ENCODE measurements at places on chromosomes 3 and 15. TPM values are rescaled to one million over a fixed set of nuclear protein-coding genes. Genes with fewer than 3 reads are reported as not detected.

GRCh38 chr15:96264351-96264798 is 66.1 kb upstream of the NR2F2 start:
- H3K27me3 ChIP-seq, result no peaks in the 10 kb centered on the region
- peak overlapping the region; percentile 27 for H3K4me3 ChIP-seq
- peak overlapping the region; percentile 53 for H3K27ac ChIP-seq
- H3K36me3 ChIP-seq, result 0 out of 2 replicates have a peak, but pooled peaks cover 7% of the 10 kb centered on the region
- peak; percentile 65 for DNase-seq

DNA sequence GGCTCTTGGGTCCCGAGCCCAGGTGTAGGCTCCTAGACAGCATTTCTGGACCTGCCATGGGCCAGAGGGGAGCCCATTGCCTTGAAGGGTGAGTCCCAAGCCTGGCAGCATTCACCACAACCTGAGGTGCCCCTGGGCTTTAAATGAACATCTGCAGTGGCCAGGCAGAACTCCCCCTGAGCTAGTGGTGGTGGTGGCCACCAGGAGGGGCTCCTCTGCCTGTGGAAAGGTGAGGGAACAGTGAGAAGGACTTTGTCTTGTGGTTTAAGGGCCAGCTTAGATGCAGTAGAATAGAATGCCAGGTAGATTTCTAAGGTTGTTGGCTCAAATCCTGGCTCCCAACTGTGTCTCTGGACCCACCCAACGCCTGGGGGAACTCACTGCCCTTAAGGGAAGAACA is 55.6 kb downstream of the CASR start:
- H3K4me1 ChIP-seq, result no peaks in the 10 kb centered on the region
- peaks cover 6% of the 10 kb centered on the region for H3K27me3 ChIP-seq
- no peak for DNase-seq
- H3K27ac ChIP-seq, result no peak overlapping the region
- H3K36me3 ChIP-seq, result no peaks in the 10 kb centered on the region

- no peaks in the 10 kb centered on the region for H3K27me3 ChIP-seq
- H3K4me3 ChIP-seq, result no peak overlapping the region
- H3K4me1 ChIP-seq, result no peaks in the 10 kb centered on the region
- no peak overlapping the region for H3K27ac ChIP-seq
These were observed 125.7 kb downstream of the EEFSEC start for GRCh38 chr3:128278761-128279600.

DNA sequence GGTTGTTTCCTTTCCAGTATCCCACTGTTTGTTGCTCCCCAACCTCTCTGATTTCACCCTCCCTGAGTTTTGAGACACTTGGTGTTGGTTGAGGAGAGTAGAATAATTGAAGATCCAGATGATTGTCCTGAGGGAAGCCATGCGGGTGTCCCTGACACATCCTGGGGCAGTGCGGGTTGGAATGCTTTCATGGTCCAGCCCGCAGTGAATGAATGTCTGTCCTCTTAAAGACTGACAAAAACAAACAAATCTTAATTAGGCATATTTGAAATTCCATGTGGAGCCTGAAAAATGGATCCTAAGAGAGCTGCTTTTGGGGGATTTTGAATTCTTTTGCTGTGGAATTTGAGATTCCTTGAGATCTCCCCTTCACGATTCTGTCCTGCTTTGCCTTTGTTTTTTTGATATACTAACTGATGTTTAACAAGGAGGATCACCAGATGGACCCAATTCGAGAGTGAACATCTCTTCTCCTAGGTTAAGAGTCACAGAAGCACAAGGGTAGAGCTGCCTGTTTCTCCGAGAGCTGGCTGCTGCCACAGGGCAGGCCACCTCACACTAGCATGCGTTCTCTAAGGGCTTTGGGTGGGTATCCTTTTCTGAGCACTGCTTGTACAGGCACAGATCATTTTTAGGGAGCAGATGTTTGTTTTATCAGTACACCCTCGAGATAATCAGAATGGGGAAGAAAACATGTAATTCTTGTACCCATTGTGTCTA is 47.4 kb downstream of the GPR171 start:
- H3K4me1 ChIP-seq, result 0 out of 2 replicates have a peak, but pooled peaks cover 2% of the 10 kb centered on the region
- H3K27me3 ChIP-seq, result no peaks in the 10 kb centered on the region
- no peaks in the 10 kb centered on the region for H3K36me3 ChIP-seq

DNA sequence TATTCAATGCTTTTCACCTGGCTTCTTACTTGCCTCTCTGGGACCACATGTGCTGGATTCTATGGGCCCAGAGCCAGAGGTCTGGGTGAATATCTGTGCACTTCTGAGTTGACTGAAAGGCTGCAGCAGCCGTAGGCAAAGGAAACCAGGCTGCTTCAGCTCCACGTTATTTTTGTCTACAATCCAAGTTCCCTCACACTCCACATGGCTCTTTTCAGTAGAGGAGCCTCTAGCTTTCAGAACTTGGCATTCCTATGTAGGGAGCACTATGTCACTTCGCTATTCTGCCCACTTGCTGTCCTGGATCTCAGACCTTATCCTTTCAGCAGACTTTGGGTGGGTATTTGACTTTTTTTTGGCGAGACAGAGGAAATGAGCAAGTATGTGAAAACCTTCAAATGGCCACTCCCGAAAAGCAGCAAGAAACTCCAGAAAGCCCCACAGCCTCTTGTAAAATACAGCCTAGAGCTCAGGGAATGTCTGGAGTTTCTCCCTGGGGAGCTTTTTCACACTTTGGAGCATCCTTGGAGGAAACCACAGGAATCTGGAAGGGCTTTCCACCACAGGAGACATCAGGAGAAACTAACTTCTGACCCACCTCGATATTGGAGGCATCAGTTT is 80.9 kb downstream of the DUT start:
- no peaks in the 10 kb centered on the region for H3K36me3 ChIP-seq
- no peak overlapping the region for H3K27ac ChIP-seq
- no peaks in the 10 kb centered on the region for H3K27me3 ChIP-seq
- DNase-seq, result no peak

DNA sequence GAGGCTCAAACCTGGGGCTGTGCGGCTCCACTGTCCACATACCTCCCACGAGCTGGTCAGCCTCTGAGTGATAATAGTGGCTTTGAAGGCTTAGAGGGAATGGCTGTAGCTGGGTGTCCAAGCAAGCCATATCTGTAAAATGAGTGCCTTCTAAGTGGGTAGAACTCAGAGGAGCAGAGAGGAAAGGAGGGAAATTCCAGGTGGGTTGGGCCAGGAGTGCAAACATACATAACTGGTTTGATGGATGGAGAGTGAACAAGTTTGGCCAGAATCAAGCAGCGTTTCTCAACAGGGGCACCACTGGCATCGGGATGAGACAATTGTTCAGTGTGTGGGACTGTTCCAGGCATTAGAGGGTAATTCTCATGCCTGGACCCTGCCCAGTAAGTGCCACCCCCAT is 91.1 kb downstream of the ASB7 start:
- DNase-seq, result no peak
- no peaks in the 10 kb centered on the region for H3K27me3 ChIP-seq
- no peak overlapping the region for H3K27ac ChIP-seq
- peaks cover 3% of the 10 kb centered on the region for H3K4me1 ChIP-seq

- H3K4me3 ChIP-seq, result no peak overlapping the region
- no peaks in the 10 kb centered on the region for H3K4me1 ChIP-seq
- H3K27me3 ChIP-seq, result no peaks in the 10 kb centered on the region
- H3K27ac ChIP-seq, result no peak overlapping the region
- H3K36me3 ChIP-seq, result no peaks in the 10 kb centered on the region
- no peak for DNase-seq
These were observed 129.5 kb downstream of the KCNMB2 start for GRCh38 chr3:178665747-178666146.

Gene STARD5
- total RNA-seq, result 4.0 TPM

DNA sequence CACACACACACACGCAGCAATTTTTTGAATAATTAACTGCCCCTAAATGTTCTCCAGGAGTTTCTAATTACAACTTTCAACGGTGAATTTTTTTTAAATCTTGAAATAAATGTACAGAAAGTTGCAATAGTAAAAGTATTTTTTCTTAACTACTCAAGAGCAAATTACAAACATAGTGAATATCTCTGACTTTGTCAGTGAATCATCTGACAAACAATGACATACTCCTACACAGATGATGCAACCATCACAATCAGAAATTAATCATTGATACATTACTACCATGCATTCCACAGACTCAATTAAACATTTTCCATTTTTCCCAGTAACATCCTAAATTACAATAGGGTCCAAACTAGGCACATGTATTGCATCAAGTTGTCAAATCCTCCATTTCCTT is 597.3 kb downstream of the NAALADL2 start:
- DNase-seq, result no peak
- H3K27ac ChIP-seq, result no peak overlapping the region
- no peaks in the 10 kb centered on the region for H3K36me3 ChIP-seq
- H3K4me3 ChIP-seq, result no peak overlapping the region
- H3K27me3 ChIP-seq, result no peaks in the 10 kb centered on the region
- H3K4me1 ChIP-seq, result no peaks in the 10 kb centered on the region

Gene SH2D7
- not detected for total RNA-seq

GRCh38 chr3:32553459-32553858 is 17.2 kb downstream of the DYNC1LI1 start:
- no peak for DNase-seq
- H3K4me1 ChIP-seq, result no peaks in the 10 kb centered on the region
- H3K4me3 ChIP-seq, result no peak overlapping the region
- no peaks in the 10 kb centered on the region for H3K27me3 ChIP-seq

DNA sequence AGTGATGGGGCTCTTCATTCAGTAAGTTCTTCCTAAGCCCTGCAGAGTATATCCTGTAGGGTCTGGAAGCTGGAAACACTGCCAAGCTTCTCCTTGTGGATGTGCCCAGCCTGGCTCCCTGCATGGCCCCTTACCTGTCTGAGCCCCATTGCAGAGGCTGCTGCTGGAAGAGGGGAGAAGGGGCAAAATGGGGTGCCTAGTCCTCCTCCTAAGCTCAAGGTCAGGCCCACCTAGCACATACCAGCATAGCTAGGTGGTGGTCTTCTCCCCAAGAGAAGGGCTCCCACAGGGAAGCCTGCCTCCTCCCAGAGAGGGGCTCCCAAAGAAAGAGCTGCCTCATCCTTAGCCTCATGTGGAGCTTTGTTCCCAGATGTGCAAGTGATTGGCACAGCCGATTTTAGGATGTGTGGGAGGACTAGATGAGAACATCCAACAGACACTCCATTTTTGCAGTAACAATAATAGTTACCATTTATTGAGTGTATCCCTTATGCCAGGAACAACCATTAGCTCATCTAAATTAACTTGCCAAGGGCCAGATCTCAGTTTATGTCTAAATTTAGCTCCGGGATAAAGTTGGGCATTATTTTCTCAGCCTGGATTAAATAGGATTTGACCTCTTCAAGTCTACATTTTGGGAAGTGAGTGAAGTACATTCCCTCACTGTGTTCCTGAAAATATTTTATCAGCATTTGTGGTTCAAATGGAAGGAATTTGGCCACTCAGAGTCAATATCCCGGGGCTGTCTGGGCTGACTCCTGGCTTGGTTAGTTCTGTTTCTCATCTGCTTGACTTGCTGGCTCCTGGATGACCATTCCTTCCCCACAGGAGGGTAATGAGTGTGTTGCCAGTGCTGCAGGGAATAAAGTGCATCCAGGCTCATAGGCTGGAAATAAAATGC is 291.1 kb upstream of the ROPN1 start:
- peaks cover 49% of the 10 kb centered on the region for H3K27me3 ChIP-seq
- no peak overlapping the region for H3K4me3 ChIP-seq
- H3K4me1 ChIP-seq, result no peaks in the 10 kb centered on the region
- no peak overlapping the region for H3K27ac ChIP-seq
- H3K36me3 ChIP-seq, result no peaks in the 10 kb centered on the region
- DNase-seq, result no peak

Gene SENP7
- 7.9 TPM for total RNA-seq

DNA sequence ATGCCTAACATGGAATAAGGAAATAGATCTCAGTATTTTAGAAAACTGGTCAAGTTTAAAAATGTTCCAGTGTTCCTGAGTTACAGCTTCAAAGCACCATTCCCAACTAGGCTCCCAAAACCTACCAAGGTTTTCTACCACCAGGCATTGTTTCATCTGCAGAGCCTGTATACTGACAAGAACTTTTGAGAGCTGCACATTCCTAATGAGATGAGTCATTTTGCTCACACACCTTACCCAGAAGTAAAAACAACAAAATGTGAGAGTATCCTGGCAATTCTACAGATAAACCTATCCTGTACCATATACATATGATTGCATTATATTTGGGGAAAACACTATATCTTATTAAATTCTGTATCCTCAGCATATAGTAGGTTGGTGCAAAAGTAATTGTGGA is 90.7 kb downstream of the ATP8B4 start:
- DNase-seq, result no peak
- no peak overlapping the region for H3K27ac ChIP-seq
- peaks cover 5% of the 10 kb centered on the region for H3K4me1 ChIP-seq
- no peaks in the 10 kb centered on the region for H3K36me3 ChIP-seq
- no peaks in the 10 kb centered on the region for H3K27me3 ChIP-seq

Gene FBLN2
- 0.39 TPM for total RNA-seq

DNA sequence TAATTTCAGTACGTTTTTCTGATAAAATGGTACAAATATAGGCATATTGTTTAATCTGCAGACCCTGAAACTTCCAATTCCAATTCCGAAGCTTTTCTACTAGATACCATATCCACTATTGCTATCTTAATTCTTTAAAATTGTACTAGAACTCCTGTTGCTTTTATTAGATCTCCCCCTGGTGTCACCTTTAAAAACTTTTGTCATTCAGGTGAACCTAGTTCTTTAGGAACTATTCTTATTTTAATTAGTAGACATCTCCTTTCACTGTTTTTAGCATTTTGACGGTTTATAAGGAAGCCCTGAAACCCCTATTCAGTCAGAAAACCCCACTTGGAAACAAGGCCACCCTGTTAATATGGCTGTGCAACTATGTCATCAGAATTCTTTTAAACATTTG is 22.3 kb downstream of the C2CD4B start:
- H3K4me1 ChIP-seq, result no peaks in the 10 kb centered on the region
- no peak for DNase-seq
- no peak overlapping the region for H3K4me3 ChIP-seq
- H3K27ac ChIP-seq, result no peak overlapping the region
- H3K36me3 ChIP-seq, result no peaks in the 10 kb centered on the region

DNA sequence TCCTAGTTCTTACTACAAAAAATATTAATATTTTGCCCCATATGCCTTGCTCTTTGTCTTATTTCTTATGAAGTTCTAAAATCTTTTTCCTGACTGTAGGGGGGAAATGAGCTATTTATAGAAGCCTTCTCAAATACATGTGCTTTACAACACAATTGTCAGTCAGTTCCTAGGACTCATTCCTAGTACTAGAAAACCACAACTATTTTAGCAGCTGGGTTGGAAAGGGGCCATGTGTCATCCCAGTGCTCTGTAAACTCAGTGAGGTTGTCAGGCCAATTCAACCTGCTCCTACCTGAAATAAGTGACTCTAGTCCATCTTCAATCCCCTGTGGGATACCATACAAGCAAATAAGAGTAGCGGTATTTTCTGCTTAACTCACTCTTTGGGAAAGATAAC is 153.8 kb downstream of the ULK4 start:
- no peak overlapping the region for H3K4me3 ChIP-seq
- no peaks in the 10 kb centered on the region for H3K36me3 ChIP-seq
- H3K4me1 ChIP-seq, result no peaks in the 10 kb centered on the region
- H3K27ac ChIP-seq, result no peak overlapping the region
- no peaks in the 10 kb centered on the region for H3K27me3 ChIP-seq
- no peak for DNase-seq

GRCh38 chr15:68335251-68335650 is 57.7 kb downstream of the FEM1B start:
- H3K27ac ChIP-seq, result no peak overlapping the region
- no peak overlapping the region for H3K4me3 ChIP-seq
- DNase-seq, result no peak
- no peaks in the 10 kb centered on the region for H3K4me1 ChIP-seq

Gene PYDC2
- not detected for total RNA-seq

Measured in HCT116 (cell line).